ENCODE measurements at places on chromosomes 7 and 10. TPM values are rescaled to one million over a fixed set of nuclear protein-coding genes. Genes with fewer than 3 reads are reported as not detected.
A peak's percentile ranks its signal among the peaks of the same experiment; 100 is the strongest.

Gene SLC26A5
- total RNA-seq, result not detected

Gene LIPJ
- 0.23 TPM for total RNA-seq

DNA sequence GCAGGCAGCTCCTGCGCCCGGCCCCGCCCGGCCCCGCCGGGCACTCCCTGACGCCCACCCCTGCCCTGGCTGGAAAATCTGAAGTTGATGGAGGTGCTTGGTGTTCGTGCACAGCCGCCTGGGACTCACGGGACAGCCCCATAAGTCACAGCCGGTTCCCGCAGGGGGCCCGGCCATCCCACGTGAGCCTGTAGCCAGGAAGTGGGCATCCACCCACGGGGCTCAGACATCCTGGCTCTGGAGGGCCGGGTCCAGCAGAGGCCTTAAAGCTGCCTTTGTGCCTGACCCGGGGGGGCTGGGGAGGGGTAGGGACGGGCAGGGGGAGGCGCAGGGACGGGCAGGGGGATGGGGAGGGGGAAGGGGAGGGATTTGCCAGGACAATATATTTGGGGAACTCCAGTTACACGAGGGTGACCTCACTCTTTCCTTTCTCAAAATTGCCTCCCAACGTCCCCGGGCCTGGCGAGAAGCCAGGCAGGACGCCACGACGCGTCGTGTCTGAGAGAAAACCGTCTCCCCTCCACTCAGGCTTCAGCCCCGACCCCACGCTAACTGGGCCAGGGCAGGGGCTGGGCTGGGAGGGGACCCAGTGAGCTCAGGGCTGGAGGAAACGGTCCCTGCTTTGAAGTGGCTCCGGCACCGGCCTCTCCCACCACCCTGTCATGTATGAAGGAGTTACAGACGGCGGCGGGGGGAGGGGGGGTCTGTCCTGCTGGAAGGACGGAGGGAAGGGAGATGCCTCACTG lies 82.1 kb upstream of the PDGFA start:
- H3K4me3 ChIP-seq, result peak overlapping the region; percentile 22
- no peaks in the 10 kb centered on the region for H3K27me3 ChIP-seq
- H3K27ac ChIP-seq, result no peak overlapping the region
- no peaks in the 10 kb centered on the region for H3K36me3 ChIP-seq
- DNase-seq, result peak; percentile 66
- H3K4me1 ChIP-seq, result peaks cover 35% of the 10 kb centered on the region

- no peak overlapping the region for H3K27ac ChIP-seq
- H3K27me3 ChIP-seq, result no peaks in the 10 kb centered on the region
- no peaks in the 10 kb centered on the region for H3K4me1 ChIP-seq
- H3K36me3 ChIP-seq, result no peaks in the 10 kb centered on the region
- no peak for DNase-seq
- no peak overlapping the region for H3K4me3 ChIP-seq
Observed at GRCh38 chr10:59435707-59436106, 73.4 kb upstream of the FAM13C start.

GRCh38 chr7:90212149-90212495 lies 582 bp downstream of the STEAP2 start:
- peak overlapping the region; percentile 46 for H3K4me3 ChIP-seq
- H3K27me3 ChIP-seq, result peaks cover 9% of the 10 kb centered on the region
- H3K36me3 ChIP-seq, result no peaks in the 10 kb centered on the region
- no peaks in the 10 kb centered on the region for H3K4me1 ChIP-seq
- H3K27ac ChIP-seq, result peak overlapping the region; percentile 62

- no peaks in the 10 kb centered on the region for H3K36me3 ChIP-seq
- H3K4me3 ChIP-seq, result no peak overlapping the region
- no peaks in the 10 kb centered on the region for H3K4me1 ChIP-seq
- DNase-seq, result no peak
Observed at GRCh38 chr10:99551158-99551557, 18.4 kb downstream of the NKX2-3 start.

DNA sequence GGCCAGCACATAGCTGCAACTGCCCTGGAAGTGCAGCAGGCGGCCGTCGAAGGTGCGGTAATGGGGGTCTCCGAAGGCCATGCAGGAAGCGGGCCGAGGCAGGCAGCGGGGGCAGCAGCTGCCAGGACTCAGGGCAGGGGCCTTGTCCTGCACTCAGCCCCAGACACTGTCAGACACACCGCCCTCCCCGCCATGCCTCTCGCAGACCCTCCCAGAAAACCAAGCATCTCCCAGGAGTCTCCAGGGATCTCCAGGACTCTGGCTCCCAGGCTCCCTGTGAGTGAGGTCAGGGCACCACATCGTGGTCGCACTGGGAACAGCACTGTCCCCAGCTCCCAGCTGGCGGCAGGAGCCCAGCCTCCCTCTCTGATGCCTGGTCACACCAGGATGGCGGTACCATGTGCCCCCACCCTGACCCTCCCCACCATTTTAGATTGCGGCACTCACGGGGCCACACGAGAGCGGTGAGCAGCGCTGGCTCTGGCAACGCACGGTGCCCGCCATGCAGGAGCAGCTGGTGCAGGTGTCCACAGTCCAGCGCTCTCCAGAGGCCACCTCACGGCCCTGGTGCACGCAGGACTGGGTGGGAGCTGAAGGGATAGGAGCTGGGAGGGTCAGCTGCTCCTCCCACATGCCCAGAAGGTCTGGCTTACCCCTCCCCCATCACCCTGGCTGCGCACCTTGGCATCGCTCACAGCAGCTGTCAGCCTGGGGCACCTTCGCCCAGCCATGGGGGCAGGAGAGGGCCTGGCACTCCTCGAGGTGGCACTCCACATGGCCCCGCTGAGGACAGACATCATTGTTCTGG lies 17.5 kb downstream of the ATP6V1F start:
- no peaks in the 10 kb centered on the region for H3K4me1 ChIP-seq
- H3K27ac ChIP-seq, result no peak overlapping the region
- H3K4me3 ChIP-seq, result no peak overlapping the region

All from heart right ventricle (tissue), 16 donors.